ENCODE measurements at places on chromosomes 16 and 17.

DNA sequence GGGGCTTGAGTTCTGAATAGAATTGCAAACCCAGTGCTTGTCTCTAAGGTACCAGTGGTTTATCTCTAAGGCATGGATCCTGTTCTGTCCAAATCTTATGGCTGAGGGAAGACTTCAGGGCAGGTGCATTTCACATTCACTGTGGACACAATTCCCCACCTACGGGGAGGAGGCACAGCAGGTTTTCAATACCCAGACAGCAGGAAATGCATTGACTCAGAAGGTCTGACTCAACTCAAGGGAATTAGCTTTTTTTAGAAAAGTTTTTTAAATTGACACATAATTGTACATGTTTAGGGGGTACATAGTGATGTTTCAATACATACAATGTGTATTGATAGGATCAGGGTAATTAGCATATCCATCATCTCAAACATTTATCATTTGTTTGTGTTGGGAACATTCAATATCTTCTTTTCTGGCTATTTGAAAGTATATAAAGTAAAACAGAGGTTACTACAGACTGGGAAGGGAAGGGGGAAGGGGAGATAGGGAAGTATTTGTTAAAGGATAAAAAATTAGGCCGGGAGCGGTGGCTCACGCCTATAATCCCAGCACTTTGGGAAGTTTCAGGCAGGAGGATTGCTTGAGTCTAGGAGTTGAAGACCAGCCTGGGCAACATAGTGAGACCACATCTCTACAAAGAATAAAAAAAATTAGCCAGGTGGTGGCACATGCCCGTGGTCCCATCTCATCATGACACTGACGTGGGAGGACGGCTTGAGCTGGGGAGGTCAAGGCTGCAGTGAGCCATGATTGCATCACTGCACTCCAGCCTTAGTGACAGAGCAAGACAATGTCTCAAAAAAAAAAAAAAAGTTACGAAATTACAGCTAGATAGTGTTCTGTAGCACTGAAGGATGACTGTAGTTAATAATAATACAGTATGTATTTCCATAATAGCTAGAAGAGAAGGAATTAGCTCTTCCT lies 54.9 kb downstream of the RGS9 start:
- peak; percentile 67 for DNase-seq

DNA sequence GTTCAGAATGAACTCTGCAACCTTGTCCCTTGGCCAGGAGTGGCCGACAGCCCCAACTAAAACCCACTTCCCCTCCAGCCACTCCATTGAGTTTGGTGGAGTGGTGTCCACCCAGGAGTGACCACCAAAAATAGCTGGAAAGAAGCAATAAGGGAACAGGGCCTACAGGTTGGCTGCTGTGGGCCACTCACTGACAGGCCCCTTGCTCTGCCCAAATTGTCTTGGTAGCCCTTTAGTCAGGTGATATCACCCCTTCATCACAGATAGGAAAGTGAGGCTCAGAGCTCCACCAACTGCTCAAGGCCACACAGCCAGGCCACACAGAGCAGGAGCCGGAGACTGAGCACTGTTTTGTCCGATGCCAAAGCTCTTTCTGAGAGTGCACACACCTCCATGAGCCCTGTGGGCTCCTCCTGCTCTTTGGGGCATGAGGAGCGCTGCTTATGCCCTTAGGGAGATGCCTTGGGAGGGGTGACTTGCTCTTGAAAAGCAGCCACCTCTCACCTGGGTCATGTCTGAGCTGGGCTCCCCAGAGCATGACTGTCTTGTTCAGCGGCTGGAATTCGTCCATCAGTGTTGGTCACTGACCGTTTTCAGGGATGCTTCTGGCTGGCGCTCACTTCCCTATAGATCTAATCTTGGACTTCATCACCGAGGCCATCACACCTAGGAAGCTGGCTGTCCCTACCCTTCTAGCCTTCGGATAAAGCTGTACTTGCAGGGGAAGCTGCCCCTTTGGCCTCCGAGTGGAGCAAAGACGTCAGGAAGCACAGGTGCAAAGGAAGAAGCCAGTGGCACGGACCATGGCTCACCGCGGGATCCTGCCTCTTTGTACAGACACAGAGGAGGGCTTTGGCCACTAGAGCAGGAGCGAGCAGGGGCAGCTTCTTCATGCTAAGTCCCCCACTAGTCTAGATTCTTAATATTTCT lies 186.0 kb upstream of the ZNF469 start:
- DNase-seq: no peak

- no peak for DNase-seq
Observed at GRCh38 chr17:32492648-32493289, 6.0 kb downstream of the CDK5R1 start.

- DNase-seq: no peak
Observed at GRCh38 chr17:38768417-38768816, 15.9 kb downstream of the PSMB3 start.

DNA sequence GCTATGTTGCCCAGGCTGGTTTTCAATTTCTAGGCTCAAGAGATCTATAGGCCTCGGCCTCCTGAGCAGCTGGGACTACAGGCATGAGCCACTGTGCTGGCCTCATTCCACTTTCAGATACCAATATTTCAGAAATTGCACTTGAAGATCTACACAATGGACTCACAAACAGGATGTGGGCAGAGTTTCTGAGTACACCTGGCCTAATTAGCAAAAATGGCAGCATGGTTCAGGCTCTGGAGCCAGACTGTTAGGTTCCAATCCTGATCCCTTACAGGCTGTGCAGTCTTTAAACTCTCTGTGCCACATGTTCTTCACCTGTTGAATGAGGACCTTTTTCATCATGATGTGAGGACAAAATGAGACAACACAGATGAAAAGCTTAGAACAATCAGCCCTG lies 32.2 kb downstream of the RNF157 start:
- DNase-seq: no peak

DNA sequence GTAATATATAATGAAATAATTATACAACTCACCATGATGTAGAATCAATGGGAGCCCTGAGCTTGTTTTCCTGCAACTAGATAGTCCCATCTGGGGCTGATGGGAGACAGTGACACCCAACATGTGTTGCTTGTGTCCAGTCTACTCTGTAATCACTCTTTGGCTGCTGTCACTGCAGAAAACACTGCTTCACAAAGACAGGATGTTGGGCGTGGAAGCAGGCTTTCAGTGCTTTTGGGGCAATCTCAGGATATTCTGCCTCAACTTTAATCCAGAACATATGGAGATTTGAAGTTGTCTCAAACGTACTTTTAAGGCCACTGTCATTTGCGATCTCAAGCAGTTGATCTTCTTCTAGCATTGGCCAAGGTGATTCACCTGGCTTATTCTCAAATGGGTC lies 94.9 kb downstream of the CYTH1 start:
- no peak for DNase-seq

GRCh38 chr17:78774956-78775571 lies 7.0 kb downstream of the CYTH1 start:
- DNase-seq: peak; percentile 47

- DNase-seq: no peak
Observed at GRCh38 chr16:11162586-11163268, 93.3 kb downstream of the SOCS1 start.

- no peak for DNase-seq
Observed at GRCh38 chr16:55042556-55043432, 112.1 kb downstream of the IRX5 start.

- DNase-seq: no peak
Observed at GRCh38 chr16:22375963-22376640, 1.7 kb upstream of the CDR2 start.

DNA sequence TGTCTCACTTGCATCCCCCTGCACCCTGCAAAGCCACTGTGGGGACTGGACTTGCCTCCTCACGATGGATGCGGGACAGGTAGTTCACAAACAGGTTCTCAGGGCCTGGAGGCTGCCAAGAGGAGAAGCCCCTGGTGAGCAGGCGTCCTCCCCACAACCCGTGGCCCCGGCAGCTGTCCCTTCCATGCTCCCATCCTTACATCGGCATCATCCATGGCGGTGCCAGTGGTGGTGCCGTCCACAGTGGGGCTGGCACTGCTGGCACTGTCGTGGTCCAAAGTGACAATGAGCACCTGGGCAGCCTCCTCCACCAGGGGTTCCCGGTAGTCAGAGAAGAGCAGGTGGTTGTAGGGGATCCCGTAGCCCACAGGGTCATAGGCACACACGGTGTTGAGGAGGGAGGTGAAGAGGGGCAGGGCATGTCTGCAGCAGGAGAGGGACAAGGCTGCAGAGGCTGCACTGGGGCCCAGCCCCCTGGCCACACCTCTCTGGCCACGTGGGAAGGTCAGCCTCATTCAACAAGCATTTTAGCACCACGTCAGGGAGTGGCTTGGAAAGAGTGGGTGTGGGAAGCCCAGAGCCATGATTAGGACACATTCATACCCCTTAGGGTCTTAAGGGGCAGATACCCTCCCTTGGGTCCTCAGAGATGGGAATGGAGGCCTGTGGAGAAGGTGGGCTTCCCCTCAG lies 12.6 kb downstream of the HID1 start:
- peak; percentile 32 for DNase-seq

DNA sequence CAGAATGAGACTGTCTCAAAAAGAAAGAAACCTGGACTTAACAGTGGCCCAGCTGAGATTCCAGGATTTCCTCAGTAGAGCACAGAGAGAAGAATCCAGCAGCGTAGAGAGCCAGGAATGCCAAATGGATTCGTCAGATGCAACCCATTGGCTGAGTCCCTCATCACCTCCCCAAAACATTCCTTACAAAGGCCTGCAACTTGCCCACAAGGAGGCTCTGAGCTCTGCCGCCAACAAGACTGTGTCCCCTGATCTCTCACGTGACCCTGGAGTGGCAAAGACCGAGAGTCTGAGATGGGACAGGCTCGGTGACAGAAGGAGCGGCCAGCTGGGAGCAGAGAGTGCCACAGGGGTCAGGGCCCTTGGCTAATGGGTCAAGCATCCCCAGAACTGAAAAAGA lies 6.9 kb upstream of the CHMP6 start:
- peak; percentile 25 for DNase-seq

DNA sequence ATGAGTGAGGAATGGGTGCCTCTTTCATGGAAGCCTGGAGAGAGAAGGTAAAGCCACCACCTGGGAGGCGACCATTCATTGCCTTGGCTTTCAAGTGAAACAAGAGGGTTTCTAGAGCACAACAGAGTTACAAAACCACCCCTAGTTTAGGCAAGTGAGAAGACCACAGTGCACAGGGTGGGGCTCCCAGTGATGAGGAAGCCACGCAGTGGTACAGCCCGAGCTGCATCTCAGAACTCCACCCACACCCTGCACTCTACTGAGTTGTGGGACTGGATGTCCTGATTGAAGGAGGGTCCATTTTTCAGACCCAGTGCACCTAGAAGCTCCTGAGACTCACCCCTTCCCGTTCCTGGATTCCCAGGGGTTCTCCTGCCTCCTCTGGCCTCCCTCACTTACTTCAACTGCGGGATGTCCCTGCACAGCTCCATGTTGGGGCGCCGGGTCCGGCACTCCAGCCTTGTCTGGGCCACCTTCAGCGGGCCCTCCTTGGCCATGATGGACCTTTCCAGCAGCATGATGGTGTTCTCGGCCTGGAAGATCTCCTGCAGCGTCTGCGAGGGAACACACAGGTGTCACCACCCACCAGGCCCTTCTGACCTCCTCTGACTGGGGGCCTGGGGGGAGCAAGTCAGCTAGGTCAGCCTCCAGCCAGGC lies 55.1 kb upstream of the EMP2 start:
- DNase-seq: no peak

GRCh38 chr17:20944014-20944865 lies 98.6 kb downstream of the USP22 start:
- peak; percentile 57 for DNase-seq

- DNase-seq: peak; percentile 85
Observed at GRCh38 chr16:74774223-74775139, at the start of gene FA2H. Gene FA2H, minus strand, starts transcription at chr16:74774820. Its CDS starts 65 bp downstream, at chr16:74774755.
